Hematopoietic multipotent progenitor cell (in vitro differentiated cells): ENCODE measurements at places on chromosomes 1 and 21.

DNA sequence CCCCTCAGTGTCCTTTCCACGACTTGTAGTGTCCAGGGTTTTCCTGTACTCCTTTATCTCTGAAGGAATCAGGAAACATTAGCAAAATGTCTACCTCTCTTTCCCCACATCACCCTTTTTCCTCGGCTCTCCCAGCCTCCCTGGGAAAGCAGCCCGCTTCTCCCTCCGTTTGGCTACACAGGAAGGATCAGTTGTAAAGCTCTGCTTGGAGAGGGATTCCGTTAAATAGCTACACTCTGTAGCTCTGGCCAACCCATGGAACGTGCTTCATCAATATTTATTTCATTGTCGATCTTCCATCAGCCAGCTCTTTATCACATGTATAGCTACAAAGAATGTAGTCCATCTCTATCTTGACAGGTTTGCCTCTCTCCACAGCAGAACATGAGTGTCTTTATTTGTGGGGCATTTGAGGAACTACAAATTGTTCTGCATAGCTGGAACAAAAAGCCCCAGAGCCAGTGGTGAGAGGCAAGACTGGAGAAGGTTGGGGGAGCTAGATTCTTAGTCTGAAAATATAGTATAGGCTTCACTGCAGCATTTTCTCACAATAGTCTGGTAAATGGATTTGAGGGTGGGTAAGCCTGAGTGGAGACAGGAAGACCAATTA lies 191.8 kb downstream of the SLC35F3 start:
- DNase-seq: no peak

DNA sequence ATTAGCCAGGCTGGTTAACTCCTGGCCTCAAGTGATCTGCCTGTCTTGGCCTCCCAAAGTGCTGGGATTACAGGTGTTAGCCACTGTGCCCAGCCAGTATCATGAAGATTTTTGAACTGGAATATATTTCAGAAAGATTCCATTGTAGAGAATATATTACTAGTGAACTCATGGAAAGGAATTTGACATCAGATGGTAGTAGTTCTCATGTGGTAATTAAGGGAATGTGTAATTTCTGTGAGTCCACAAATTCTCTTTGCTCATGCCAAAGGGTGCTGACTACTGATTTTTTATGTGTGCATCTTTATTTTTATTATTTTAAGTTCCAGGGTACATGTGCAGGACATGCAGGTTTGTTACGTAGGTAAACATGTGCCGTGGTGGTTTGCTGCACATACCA lies 10.4 kb downstream of the DTL start:
- no peak for DNase-seq

- DNase-seq: no peak
These were observed 16.2 kb downstream of the CACNA1S start for GRCh38 chr1:201096041-201096461.

- peak; percentile 6 for DNase-seq
These were observed 2154.7 kb downstream of the MRPL39 start for GRCh38 chr21:23452384-23453083.

DNA sequence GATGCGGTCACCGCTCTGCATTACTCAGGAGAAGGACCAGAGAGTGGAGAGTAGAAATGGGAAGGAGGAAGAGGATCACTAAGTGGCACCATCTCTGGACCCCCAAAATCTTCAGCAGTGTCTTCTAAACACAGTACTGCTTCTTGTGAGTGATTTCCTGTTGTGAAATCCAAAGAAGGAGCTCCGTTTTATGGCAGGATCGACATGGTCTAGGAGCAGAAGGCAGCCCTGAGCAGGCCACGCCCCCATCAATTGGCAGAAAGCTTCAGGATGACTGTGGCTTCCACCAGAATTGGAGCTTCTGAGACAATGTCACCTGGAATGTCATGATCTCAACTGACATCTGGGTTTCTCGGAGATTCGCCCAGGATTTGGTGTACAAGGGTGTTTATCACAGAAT lies 171.5 kb downstream of the ADSS2 start:
- no peak for DNase-seq

DNA sequence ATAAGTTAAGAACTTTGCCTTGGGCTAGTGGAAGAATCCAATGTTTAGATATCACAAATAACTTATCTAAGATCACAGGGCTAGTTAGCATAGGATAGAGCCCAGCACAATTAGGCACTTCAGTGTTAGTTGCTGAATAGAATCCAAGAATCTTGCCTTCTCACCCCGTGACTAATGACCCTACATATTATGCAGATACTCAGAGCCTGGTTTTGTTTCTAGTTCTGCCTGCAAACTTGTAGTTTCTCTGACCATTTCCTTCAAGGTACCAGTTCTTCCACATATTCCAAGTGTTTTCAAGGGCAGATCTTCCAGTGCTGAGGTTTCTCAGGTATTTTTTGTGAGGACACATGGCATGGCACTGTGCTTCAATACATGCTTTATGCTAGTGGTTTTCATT lies 239.3 kb downstream of the KCNK2 start:
- DNase-seq: no peak

DNA sequence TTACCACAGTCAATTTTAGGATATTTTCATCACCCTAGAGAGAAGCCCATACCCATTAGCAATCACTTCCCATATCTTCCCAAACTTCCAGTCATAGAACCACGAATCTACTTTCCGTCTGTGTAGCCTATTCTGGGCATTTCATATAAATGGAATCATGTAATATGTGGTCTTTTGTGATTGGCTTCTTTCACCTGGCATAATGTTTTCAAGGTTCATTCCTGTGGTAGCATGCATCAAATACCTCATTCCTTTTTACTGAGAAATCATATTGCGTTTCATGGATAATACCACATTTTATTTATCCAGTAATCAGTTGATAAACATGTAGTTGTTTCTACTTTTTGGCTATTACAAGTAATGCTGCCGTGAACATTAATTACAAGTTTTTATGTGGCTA lies 21.5 kb downstream of the DESI2 start:
- no peak for DNase-seq

DNA sequence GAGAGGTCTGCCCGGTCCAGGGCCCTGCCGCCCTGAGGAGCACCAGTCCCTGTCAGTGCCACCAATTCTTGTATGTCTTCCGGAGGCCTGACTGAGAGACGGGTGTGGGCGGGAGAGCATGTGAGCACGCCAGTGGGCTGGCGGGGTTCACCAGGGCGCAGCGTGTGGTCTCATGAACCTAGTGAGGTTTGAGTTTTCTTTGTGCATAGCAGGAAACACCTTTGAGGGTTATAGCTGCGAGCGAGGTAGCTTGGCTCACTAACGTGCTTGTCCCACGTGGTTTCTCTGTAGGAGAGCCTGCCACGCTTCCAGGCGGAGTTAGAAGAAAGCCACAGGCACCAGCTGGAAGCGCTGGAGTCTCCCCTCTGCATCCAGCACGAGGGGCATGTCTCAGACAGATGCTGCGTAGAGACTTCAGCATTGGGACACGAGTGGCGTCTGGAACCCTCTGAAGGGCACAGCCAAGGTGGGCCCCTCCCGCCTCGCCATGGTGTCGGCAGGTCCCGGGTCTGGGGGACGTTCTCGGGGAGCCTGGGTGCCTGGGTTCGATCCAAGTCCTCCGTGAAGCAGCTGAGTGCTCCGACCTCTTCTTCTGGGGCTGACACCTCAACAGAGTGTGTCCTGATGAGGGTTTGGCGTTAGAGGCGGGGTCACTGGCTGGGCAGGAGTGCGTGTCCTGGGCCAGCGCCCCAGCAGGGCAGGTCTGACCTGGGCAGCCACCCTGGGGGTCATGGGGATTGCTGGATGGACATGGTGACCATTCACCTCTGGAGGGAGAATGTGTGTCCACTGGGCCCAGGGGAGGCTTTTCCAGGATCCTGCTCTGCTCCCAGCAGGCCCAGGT lies 31.4 kb downstream of the PCNT start:
- no peak for DNase-seq

GRCh38 chr1:100130552-100131077 lies 2.1 kb downstream of the SASS6 start:
- no peak for DNase-seq

- no peak for DNase-seq
These were observed 114.4 kb upstream of the GADD45A start for GRCh38 chr1:67570486-67571143.

- DNase-seq: no peak
These were observed 860 bp upstream of the SHCBP1L start for GRCh38 chr1:182953826-182954225.

- DNase-seq: no peak
These were observed 38.3 kb downstream of the DNM3 start for GRCh38 chr1:171879556-171879955.
